Body of pancreas (tissue), 4 donors: ENCODE measurements at places on chromosomes 6 and 20.
A peak's percentile ranks its signal among the peaks of the same experiment; 100 is the strongest.

DNA sequence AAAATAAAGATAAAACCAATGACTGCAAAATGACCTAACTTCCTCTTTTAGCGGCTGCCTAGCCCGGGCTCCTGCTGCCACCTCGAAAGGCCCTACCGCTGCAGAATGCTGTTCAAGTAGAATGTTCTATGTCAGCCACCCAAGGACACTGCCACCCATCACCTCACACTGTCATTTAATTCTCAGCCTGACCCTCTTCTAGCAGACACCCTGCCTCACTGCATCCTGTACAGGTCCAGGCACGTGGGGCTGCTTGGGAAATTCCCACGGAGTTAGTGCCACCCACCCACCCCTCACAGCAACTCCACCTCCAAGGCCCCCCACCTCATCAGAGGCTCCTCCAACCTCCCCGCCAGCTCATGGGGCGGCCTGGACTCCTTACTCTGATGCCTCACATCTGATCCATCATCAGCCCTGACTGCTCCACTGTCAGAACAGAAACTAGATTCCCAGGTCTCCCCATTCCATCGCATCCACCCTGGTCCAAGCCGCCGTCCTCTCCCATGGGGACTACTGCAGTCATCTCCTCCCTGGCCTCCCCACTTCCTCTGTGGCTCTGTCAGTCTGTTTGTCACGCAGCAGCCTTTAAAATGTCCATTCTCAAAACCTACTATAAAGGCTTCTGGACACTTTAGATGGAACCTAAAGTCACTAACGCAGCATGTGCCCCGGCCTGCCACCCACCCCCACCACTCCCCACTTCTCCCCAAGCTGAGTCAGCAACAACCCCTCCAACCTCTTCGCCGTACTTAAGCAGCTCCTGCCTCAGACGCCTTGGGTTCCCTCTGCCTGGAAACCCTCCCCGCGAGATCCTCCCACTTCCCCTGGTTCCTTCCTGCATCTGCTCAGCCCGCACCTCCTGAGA is 17.0 kb downstream of the NFATC2 start:
- no peak for DNase-seq

GRCh38 chr6:129565811-129566210 is 144.2 kb downstream of the ARHGAP18 start:
- no peak for DNase-seq

DNA sequence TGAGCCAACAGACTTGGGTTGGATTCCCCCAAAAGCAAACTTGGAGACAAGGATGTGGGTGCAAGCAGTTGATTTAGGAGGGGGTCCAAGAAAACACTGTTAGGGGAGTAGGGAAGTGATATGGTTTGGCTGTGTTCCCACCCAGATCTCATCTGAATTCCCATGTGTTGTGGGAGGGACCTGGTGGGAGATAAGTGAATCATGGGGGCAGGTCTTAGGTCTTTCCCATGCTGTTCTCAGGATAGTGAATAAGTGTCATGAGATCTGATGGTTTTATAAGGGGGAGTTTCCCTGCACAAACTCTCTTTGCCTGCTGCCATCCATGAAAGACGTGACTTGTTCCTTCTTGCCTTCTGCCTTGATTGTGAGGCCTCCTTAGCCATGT is 542.6 kb downstream of the DHX35 start:
- no peak for DNase-seq

DNA sequence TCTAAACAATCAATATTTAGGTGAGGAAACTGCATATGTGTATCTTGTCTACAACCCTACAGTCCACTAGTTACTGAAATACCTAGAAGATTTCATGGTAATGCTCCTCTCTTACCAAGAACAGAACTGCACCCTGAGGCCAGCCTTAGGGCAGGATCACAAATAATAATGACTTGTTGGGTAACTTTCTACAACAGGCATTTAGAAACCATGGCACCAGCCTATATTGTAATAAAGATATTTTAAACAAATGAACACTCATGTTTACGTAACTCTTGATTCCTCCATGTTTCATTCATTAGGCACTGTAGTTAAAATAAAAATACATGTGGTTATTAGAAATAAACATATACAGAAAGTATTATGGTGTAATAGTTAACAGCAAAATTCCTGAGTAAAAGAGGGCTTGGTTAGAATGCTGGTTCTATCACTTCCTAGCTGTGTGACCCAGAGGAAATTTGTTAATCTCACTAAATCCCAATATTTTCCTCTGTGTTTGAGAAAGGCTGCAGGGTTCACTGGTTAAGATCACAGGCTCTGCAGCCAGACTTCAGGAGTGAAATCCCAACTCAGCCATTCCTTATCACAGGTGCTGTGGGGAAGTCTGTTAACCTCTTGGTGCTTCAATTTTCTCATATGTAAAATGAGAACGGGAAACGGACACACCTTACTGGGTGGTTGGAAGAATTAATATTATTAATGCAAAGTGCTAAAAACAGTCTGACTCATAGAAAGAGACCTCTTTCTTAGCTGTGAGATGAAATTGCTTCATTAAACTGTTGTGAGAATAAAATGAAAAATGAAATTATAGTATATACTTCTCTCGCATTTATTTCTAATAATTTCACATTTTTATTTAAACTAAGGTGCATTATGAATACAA is 8.5 kb downstream of the HMGN3 start:
- no peak for DNase-seq

DNA sequence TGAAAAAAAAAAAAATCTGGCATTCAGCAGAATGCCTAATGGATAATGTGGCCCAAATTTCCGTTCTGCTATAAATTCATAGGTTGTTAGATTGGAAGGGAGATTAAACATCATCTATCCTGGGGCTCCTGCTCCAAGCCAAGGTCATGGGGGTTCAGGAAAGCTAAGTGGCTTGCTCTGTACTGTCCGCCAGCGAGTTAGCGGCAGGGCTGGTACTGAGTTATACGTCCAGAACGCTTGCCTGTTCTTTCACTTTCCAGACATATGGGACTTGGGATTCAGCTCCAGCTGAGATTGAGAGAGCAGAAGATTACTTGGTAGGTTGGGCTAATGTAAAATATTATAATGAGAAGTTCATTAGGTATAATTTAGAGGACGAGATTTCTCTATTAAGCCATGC is 858 bp downstream of the RWDD1 start:
- peak; percentile 50 for DNase-seq
